Fibroblast of the conjunctiva (primary cell): ENCODE measurements at places on chromosomes 16 and 17.

DNA sequence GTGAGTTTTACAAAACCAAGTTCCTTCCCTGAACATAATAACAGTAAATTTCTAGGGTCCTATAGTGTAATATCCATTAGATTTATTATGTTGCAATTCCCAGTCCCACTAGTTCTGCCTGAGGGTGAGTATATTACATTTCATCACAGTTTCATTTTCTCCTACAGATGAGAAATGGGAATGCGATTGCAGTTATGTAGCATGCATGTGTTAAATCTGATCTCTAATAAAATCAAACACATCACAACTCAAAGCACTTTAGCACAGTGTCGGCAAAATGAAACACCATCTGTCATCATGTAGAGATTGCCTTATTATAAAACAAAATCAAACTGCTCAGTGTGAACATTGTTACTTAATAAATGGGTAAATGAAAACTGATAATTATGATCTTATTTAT lies 180.5 kb upstream of the TOX3 start:
- DNase-seq, result no peak

- DNase-seq, result no peak
These were observed 193.6 kb downstream of the RPTOR start for GRCh38 chr17:80738020-80738808.

- no peak for DNase-seq
These were observed 8.6 kb downstream of the ABCA3 start for GRCh38 chr16:2331931-2332267.

- no peak for DNase-seq
These were observed 973 bp upstream of the KRT15 start for GRCh38 chr17:41519501-41520224.

DNA sequence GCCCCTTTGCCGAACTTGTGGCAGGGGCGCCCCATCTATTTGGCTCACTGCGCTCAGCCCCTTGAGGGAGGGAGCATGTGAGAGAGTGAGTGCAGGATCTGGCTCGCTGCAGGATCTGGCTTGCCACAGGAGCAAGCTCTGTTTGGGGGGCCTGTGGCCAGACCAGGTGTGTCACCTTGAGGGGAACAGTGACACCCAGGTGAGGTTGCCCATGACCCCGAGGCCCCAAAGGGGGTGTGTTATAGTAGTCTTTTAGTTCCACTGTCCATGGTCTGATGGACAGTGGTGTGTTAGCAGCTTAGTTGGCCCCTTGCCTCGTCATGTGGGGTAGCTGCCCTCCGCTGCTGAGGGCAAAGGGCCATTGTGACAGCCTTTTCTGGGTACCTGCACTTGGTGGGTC lies 41.6 kb downstream of the CCDC42 start:
- no peak for DNase-seq

DNA sequence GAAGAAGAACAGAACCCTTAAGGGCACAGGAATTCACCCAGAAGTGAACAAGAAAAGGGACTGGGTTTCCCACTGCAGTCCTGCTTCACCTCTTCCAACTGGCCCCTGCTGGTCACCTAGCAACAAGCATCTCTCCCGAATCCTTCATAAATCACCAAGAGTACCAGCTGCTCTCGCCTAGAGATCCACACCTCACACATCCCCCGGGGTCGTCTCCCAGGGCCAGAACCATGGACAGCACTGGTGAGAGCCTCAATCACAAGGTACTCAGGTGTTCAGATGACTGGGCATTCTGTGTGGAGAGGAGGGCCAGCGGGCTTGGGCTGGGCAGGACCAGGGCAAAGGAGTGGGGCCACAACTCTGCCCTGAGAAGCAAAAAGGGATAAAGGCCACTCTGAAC lies 65.9 kb downstream of the CCT6B start:
- no peak for DNase-seq

DNA sequence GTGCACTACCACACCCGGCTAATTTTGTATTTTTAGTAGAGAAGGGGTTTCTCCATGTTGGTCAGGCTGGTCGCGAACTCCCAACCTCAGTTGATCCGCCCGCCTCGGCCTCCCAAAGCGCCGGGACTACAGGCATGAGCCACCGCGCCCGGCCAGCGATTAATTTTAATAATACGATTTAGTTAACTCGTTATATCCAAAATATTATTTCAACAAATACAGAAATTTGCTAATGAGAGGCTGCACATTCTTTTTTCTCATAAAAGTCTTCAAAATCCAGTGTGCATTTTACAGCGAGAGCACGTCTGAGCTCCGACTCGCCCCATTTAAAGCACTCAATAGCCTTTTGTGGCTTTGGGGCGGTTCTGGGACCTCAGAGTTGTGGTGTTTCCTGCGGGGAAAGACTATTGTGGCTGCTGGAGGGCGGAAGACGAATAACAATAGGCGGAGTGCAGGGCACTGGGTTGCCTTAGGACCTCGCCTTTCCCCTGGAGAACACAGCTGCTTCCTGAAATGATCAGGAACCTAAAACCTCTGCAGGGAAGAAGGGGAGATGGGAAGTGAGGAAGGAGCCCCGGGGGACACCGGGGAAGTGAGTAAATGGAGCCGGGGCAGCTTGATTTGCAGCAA lies 2.9 kb upstream of the ZSCAN10 start:
- DNase-seq, result no peak
